ENCODE measurements at places on chromosomes 5 and 9.

GRCh38 chr5:120314191-120314590 is 149.9 kb upstream of the PRR16 start:
- DNase-seq = no peak

DNA sequence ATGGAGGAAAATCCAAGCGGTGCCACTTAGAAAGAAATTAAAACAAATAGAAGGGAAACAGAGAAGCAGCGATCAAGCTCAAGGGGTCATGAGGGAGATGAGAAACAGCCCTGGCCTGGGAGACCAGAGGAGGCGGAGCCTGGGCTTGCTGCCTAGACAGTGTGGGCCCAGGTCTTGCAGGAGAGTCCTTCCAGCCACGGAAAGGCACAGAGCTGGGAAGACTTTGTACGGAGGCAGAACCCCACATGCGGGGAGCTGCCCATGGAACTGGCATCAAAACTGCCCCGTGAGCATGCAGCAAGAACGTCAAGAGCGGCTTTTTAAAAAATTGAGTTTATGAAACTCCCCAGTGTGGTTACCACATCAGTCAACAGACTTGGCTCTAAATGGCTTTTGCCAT is 119.4 kb downstream of the IRX1 start:
- DNase-seq = no peak

- no peak for DNase-seq
These were observed 32.9 kb upstream of the SLC36A1 start for GRCh38 chr5:151414536-151414935.

DNA sequence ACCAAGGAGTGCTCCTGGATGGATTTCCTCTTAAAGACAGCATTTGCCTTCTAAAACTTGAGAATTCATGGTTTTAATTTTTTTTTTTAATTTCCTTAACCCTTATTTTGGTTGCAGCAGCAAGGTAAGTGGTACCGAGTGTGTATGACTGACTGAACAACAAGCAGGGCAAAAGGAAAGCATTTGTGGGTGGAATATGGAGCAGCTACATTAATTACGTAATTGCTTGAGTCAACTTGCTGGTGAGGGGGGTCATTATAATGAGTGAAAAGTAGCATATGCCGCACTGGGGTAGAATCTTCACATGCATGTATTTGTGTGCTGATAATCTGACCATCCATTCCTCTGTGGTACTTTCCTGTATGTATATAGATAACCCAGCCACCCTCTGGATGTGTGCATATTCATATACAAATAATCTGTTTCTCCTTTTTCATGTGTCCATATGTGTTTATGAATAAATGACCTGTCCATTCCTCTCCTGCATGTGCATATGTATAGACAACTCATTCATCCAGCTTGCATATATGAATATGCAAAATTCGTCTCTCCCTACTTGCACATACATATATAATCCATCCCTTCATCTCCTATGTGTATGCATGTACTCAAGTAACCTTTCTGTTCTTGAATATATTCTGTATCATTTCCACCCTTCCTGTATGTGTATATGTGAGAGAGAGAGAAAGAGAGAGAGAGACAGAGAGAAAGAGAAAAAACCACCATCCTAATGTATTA is 147.5 kb upstream of the RUSC2 start:
- no peak for DNase-seq

DNA sequence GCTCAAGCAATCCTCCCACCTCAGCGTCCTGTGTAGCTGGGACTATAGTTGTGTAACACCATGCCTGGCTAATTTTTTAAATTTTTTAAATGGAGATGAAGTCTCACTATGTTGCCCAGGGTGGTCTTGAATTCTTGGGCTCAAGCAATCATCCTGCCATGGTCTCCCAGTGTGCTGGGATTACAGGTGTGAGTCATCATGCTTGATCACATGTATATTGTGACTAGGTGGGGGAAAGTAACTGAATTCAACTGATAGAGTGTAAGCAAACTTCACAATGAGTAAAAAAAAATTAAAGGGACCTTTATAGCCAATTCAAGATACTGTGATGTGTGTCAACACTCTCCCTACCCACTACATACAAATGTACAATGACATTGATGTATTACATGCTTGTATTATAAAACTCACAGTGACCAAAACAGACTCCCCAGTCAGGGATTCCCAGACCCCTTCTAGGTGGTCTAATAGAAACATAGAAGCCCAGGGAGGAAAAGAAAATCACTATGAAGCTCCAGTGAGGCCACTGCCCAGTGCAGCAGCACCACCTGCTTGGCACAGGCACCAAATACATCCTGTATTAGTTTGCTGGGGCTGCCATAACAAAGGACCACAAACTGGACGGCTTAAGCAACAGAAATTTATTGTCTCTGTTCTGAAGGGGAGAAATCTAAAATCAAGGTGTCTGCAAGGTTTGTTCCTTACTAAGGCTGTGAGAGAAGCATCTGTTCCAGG is 8.8 kb downstream of the PLGRKT start:
- DNase-seq = no peak

- DNase-seq = no peak
These were observed 161.6 kb upstream of the PANK3 start for GRCh38 chr5:168740811-168741213.

- no peak for DNase-seq
These were observed 107.1 kb downstream of the CDH18 start for GRCh38 chr5:19880859-19881436.

- no peak for DNase-seq
These were observed 345 bp upstream of the PRRC1 start for GRCh38 chr5:127517110-127517479.
